ENCODE measurements at places on chromosomes 5 and 9.

DNA sequence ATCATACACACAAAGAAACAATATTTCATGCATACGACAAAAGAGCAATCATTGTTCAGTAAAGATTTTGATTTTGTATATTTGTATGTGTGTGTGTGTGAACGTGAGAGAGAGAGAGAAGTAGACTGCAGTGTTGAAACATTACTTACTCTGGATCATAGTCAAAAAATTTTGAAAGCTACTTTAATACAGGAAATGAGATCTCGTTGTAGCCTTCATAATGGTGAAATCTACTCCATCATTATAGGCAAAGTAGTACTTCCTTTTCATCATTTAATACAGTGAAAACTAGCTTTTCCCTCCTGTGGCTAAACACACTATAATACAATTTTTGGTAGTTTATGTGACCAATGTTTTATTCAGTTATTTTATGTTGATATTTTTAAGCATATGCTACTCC, 1427.7 kb upstream of the C9orf72 start:
- no peak for DNase-seq

DNA sequence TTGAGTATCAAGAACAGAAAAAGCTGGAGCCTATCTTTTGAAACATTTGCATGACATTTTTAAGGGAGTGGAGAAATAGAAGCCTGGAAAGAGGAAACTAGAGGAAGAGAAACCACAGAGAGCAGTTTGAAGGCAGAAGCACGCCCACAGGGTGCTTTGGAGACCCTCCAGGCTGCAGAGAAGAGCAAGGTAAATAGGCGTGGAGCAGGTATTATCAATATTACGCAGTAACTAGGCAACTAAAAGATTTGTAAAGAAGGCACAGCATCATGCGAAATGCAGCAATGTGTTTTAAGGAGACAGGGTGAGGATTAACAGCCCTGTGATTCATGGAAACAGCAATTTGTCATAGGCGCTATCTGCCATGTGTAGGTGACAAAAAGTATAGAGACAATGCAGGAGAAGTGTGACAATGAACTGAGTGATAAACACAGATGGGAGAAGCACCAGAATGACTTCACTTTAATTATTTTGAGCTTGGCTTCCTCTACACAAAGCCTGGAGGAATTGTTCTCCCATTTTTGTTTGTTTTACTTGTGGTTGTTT, 281.2 kb downstream of the BRINP1 start:
- DNase-seq: no peak

- no peak for DNase-seq
Observed at GRCh38 chr9:134040176-134040565, 14.9 kb downstream of the BRD3OS start.

DNA sequence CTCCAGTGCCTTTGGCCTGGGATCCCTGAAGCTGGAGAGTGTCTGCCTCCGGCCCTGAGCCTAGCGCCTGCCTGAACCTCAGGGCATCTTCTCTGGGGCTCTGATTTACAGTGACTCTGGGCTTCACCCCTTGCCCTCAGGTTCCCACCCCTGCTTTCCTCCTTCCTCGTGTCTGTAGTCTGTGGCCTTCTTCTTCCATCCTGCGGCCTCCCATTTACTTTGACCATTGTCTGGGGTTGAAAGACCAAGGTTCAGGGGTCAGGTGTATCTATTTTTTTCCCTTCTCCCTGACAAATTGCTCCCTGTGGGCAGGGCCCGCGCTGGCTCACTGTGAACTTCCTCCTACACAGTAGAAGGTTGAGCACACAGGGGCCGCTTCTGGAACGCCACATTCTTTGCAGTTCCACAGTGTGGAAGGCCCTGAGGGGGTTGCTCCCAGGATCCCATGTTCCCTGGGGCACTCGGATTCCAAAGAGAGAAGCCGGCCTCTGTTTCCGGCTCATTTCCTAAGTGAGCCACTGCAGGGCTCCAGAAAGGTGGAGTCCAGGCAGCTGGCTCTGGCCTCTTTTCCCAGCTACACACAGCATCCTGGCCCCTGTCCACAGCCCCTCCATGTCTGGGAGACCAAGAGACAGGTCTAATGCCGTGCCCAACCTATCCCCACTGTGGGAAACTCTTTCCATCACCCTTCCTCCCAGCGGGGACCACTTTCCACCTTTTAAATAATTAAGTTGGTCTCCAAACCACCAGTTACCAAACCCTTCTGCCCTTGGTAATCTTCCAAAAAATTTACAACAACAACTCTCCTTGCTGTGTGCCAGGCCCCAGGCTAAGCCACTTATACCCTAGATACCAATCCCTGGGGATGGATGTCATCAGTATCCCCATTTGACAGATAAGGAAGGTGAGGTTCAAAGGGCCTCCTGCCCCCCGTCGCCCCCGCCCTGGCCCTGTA, 140.3 kb upstream of the IER5L start:
- DNase-seq: no peak

- peak; percentile 15 for DNase-seq
Observed at GRCh38 chr5:149581931-149582768, 852 bp downstream of the ARHGEF37 start.

- DNase-seq: no peak
Observed at GRCh38 chr5:141573489-141574121, 45.2 kb downstream of the DIAPH1 start.

DNA sequence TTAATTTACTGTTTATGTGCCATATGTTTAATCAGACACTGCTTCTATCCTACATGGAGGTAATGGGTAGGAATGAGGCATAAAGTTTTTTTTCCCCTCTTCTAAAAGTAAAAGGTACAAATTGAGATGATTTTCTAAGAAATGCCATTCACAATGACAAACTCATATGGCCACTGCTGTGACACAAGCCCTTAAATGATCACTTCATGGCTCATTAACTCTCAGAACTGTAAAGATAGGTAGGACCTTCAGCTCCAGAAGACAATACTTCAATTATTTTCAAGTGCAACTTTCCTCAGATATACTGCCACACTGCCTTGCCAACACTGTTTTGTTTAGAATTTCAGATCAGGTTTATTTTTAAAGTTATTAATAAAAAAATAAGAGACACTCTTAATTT, 362.9 kb upstream of the ZNF608 start:
- DNase-seq: no peak

- DNase-seq: no peak
Observed at GRCh38 chr5:30959238-30959637, 234.2 kb upstream of the CDH6 start.

DNA sequence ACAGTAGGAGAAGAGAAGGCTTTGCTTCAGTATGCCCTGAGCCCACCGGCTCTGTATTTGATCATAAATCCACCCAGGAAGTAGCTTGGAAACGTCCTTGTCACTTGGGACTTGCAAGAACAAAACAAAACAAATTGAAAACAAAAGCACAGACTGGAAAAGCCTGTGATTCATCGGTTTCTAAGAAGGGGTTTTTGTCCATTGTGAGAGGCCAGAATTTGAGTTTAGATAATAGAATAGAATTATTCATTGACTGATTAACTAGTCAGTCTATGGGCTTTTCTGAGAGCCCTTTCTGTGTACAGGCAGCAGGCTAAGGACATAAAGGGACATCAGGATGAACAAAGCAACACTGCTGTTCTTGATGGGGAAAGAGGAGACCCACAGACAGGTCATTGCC, 424.8 kb downstream of the IRX1 start:
- DNase-seq: no peak

- no peak for DNase-seq
Observed at GRCh38 chr9:112063151-112063550, 111.9 kb downstream of the SUSD1 start.

DNA sequence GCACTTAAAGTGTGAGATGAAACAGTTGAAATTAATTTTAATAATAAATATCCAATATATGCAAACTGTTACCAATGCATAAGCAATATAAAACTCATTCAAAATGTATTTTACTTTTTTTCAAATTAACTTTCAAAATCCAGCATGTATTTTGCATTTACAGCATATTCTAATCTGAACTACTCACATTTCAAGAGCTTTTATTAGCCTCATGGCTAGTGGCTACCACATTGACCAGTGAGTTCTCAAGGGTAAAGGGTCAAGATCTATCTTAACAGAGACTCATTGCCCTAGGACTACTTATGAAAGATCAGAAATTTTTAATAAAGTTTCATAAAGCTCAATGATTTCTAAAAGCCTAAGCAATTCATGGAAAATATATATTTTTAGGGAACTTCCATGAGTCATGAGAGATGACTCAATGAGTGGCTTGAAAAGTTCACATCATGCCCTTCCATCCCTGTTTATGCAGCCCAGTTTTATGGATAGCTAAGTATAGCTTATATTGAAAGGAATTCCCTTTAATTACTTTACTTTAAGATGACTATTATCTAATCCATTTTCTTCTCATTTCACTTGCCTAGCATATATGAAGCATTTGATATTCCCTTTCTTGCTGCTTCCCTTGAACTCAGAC, 608.6 kb downstream of the SLCO4C1 start:
- DNase-seq: no peak

- DNase-seq: no peak
Observed at GRCh38 chr9:2389404-2389803, 232.2 kb upstream of the VLDLR start.

DNA sequence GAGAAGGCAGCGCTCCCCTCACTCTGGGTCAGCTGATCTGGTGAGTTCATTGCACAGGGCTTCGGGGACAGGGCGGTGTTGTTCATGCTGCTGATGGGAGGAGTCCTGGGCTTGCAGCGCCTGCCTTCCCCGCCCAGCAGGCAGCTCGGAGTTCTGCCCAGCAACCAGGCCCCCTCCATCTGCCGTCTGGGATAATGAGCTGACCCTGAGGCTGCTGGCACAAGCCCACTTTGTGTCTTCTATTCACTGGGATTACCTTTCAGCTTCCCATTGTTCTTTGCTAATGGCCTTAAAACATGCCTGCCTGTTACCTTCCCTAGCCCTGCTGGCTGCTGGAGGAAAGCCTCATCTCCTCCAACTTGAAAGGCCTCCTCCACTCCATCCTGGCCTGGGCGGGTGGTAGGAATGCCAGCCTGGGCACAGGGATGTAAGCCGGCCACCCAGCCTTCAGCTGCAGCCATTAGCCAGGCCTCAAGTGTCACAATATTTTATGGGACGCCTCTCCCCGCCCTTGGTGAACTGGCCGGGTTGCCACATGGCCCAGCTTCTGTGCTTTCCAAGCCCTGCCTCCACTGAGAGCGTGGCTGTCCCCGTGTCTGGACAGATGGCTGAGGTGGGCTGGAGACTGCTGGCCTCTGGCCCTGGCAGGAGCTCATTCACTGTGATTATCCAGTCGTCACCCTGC, 70.4 kb downstream of the GADD45G start:
- DNase-seq: no peak

- no peak for DNase-seq
Observed at GRCh38 chr5:30121043-30121442, 1072.4 kb upstream of the CDH6 start.

GRCh38 chr5:757346-757930, 27.1 kb downstream of the ZDHHC11B start:
- no peak for DNase-seq

GRCh38 chr5:41213340-41213739, at the start of gene C6:
C6 (minus strand) TSS chr5:41213532; CDS start chr5:41203230, 10,302 bp downstream.
- no peak for DNase-seq

GRCh38 chr5:120017513-120017912, 388.2 kb downstream of the FAM170A start:
- no peak for DNase-seq

DNA sequence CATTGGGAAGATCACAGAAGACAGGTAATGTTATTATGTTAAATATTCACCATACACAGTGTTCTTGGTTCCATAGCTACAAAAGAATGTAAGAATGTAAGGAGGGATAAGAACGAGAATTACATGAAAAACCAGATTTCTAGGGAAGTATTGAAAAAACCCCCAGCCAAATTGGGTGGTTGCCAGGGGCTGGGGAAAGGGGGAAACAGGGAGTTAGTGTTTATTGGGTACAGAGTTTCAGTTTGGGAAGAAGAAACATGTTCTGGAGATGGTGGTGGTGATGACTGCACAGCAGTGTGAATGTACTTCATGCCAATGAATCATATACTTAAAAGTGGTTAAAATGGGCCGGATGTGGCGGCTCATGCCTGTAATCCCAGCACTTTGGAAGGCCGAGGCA, 40.3 kb downstream of the GLRX start:
- no peak for DNase-seq

- DNase-seq: peak; percentile 85
Observed at GRCh38 chr5:149581192-149581861, at the start of gene ARHGEF37. ARHGEF37 (plus strand) TSS chr5:149581498; CDS start chr5:149597770, 16,272 bp downstream.

GRCh38 chr5:172606156-172606785, 34.8 kb upstream of the NEURL1B start:
- no peak for DNase-seq

DNA sequence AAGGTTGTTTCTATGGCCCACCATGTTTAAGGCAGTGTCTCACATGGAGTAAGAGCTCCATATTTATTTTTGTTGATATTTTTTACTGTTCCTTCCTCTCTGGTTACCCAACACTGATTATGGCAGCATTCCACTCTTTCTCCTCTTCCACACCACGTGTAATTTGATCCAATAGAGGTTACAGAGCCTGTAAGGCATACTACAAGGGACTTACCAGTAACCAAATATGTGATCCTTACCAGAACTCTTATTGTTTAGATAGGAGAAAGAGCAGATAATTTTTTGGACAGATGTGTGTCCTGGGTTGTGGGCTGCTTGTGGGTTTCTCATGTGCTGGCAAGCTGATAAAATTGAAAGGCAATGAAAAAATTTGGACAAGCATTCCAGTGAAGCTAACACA, 261.3 kb downstream of the TMEM167A start:
- no peak for DNase-seq

- DNase-seq: no peak
Observed at GRCh38 chr5:91190314-91190690, 192.8 kb downstream of the ARRDC3 start.

GRCh38 chr5:39167141-39167971, 52.0 kb downstream of the FYB1 start:
- no peak for DNase-seq
